NCI-H446 (cell line): ENCODE measurements at places on chromosomes 6 and 20.

DNA sequence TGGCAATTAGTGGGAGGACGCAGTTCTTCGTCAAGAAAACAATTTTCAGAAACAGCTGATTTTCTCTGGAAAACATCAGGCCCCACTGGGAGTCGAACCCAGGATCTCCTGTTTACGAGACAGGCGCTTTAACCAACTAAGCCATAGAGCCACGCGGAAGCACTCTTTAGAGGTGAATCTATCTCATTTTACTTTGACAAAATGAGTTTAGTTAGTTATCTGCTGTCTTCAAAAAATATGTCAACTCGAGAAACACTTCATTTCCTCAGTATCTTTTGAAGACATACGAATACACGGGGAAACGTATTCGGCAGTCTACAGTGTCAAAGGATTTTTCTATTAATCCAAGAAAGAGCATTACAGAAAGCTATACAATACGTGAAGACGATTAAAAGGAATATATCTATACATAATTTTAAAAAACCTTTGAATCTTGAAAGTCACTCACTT, 26.7 kb downstream of the GPX6 start:
- peak; percentile 70 for DNase-seq

- DNase-seq, result no peak
Measured at GRCh38 chr6:117448011-117448410, 22.3 kb upstream of the ROS1 start.

DNA sequence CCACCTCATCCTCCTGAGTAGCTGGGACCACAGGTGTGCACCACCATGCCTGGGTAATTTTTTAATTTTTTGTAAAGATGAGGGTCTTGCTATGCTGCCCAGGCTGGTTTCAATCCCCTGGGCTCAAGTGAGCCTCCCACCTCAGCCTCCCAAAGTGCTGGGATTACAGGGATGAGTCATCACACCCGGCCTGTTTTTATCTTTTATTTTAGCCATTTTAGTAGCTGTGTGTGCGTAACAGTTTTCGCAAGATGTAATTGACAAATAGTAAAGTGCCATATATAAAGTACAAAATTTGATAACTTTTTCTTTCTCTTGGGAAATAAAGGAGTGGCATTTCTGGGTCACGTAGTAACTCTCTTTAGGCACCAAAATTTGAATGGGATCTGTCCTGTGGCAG, 21.4 kb downstream of the SNAI1 start:
- no peak for DNase-seq

- peak; percentile 41 for DNase-seq
Measured at GRCh38 chr6:80003826-80004172, 650 bp upstream of the TTK start.

GRCh38 chr6:123118811-123119210, 122.8 kb downstream of the CLVS2 start:
- no peak for DNase-seq

DNA sequence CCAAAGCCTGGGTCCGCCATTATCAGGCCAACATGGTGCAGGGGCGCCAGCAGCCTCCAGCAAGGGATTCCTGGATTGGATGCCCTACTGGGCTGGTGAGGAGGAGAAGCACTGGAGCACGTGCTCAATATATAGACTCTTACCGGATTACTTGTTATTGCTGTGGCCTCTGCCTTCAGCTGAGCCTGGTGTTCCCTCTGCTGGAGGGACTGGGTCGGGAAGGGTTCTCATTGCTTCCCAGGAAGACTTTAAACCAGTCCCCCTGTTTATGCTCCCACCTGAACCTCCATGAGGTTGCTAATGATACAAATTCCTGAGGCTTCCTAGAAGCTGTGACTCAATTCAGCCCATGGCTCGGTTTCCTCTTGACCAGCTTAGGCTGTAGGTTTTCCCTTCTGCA, 186.7 kb upstream of the ARID1B start:
- DNase-seq, result no peak

GRCh38 chr6:6584310-6585002, 4.1 kb upstream of the LY86 start:
- DNase-seq, result no peak

GRCh38 chr6:41200296-41200900, 551 bp downstream of the TREML2 start:
- DNase-seq, result no peak

DNA sequence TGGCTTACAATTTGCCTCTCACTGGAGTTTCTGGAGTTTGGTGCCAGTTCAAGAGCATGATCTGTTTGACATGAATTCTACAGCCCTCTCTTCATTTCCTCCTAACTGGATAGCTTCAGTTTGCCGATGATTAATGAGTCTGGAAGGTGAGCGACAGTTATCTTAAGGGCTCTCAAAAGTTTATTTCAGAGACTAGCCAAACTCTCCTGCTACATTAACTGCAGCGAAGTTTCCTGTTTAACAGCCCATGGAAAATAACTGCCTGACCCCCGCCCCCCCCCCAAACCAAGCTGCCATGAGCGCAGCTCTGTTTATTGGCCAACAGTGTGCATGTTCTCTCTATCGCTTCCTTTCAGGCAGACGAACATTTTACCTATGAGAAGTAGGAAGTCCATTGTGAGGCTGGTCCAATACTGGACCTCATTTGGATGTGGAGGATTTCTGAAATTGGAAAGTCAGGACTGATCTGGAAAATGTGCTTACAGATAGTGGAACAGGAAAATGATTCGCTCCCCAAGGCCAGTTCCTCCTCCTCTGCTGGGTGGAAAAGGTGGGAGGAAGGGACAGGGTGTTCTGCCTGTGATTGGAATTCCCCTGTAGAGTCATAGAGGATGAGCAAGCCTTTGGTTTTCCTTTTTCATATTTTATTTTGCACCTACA, 522.2 kb upstream of the JAG1 start:
- DNase-seq, result no peak

DNA sequence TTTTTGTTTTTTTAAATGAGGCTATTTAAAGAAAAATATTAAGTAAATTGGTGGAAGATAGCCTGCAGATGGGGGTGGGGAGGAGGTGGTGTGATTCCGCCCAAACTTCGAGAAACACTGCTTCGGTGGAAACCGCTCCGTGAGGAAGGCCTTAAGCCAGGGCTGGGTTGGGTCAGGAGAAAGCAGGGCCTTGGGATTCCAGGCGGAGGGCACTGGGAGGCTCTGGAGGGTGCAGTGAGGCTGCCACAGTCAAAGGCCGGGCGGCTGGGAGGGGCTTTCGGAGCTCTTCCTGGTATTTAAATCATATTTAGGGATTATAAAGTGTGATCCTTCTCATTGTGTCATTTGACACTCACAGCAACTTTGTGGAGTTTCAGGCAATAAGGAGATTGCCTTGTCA, 22.2 kb upstream of the SCRT2 start:
- DNase-seq, result no peak

GRCh38 chr6:45714006-45714730, 301.5 kb downstream of the CLIC5 start:
- no peak for DNase-seq

- DNase-seq, result no peak
Measured at GRCh38 chr6:6700407-6701270, 112.1 kb downstream of the LY86 start.

DNA sequence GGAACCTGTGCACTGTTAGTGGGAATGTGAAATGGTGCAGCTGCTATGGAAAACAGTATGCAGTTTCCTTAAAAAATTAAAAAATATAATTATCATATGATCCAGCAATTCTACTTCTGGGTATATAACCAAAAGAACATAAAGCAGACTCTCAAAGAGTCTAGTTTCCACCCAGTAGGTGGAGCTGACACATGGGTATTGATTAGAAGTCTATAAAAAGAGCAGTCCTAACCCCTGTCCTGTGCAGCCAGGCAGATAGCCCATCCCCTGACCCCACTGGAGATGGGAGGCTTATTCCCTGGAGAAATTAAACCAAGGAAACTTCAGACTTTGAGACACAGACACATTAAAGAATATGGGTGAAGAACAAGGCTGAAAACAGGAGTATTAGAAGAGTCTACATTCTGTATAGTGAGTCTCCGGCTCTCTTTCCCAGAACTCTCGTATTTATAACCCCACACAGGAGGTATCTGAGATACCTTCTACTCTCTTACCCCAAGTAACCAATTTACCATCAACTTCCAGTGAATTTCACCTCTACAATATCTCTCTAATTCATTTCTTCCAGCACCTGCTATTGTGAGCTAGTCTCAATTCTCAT, 92.3 kb downstream of the SEL1L2 start:
- DNase-seq, result no peak

DNA sequence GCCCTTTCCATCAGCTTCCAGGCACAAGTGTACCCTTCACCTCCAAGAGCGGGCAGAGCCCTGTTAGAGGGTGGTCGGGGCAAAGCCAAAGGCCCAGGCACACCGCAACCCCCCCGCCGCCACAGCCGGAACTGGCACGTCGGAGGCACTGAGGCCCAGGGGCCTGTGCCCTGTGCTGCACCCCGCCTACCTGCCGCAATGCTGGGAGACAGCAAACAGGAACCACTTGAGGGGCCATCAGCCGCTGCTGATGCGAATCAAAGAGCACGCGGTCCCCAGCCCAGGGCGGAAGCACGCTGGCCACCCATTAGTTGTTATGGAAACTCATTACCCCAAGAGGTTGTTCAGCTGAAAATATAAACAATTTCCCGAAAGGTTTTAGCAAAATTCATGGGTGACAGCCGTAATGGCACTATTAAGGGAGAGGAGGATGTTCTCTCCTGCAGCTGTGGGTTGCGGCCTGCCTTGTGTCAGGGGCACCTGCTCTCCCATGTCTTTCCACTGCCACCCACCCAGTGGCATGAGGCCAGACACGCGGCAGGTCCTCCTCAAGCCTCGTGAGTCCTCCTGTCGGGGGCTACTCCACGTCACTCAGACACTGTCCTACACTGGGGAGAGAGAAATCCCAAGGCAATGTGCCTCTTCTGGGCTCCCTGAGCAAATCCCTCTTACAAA, 65.3 kb downstream of the EDN3 start:
- no peak for DNase-seq

- DNase-seq, result no peak
Measured at GRCh38 chr6:142947714-142948480, 2.9 kb upstream of the HIVEP2 start.

- no peak for DNase-seq
Measured at GRCh38 chr6:45801471-45802289, 214.0 kb downstream of the CLIC5 start.

DNA sequence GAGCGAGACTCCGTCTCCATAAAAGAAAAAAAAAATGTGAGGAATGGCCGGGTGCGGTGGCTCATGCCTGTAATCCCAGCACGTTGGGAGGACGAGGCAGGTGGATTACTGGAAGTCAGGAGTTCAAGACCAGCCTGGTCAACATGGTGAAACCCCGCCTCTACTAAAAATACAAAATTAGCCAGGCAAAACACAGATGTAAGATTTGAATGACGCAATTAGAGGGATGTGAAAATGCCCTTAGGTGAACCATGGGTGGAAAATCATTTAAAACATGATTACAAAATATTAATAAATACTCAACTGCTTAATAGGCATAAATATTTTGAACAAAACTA, 20.9 kb downstream of the COL9A3 start:
- no peak for DNase-seq

DNA sequence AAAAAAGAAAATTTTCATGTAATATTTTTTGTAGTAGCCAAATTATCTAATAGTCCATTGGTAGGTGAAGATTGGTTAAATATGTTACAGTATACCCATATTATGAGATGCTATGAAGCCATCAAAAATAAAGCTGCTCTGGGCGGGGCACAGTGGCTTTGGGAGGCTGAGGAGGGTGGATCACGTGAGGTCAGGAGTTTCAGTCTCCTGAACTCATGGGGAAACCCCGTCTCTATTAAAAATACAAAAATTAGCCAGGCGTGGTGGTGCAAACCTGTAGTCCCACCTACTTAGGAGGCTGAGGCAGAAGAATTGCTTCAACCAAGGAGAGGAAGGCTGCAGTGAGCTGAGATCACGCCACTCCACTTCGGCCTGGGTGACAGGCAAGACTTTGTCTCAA, 360.5 kb downstream of the KIF16B start:
- no peak for DNase-seq

- DNase-seq, result no peak
Measured at GRCh38 chr20:25271486-25272222, 23.8 kb downstream of the PYGB start.

DNA sequence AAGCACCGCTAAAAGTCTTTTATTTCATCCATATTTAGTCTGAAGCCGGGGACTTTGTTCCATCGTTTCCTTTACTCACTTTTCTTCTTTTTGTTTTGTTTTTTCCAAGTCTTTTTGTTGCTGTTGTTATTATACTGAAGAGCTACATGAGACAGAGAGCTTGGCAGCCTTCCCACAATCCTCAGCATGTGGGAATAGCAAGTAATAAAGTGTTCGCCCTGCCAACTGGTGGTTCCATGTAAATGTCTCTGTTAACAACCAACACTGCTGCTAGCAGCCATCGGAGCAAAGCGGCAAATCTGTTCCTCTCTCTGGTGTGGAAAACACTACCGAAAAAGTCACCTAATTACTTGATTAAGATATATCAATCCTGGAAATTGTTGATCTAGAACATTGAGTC, 437.8 kb upstream of the ID4 start:
- peak; percentile 87 for DNase-seq

DNA sequence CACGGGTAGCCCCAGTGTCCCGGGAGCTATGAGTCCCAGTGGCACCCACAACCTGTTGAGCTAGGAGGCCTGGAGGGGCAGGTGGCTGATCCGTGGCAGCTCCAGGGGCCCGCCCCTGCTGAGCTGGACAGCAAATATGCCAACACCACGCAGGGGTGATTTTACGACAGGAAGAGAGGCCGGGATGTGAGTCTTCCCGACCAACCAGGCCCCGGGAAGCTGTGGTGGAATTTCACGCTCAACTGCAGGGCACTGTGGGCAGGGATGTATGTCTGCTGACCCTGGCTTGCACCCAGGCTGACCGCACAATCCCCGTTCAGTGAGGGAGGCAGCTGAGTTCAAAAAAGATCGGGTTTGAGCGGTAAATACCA, 183.9 kb downstream of the ERMARD start:
- DNase-seq, result no peak

- no peak for DNase-seq
Measured at GRCh38 chr6:128513878-128514277, 6.5 kb downstream of the PTPRK start.

DNA sequence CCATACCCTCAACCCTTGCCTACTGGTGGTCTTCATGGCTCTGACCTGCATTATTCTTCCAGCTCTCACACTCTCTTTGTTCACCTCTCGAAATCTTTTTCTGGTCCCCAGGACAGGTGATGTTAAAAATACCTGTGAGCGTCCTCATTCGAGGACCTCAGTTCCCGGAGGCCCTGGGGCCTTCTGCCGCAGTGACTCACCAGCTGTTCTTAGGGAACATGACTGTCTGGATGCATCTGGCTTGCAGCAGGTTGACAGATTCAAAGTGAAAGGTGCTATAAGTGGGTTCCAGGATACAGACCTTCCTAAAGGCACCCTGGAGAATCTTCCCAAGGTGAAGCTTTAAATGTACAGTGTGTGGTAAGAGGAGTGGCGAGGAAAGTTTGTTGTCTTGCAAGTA, 210.4 kb upstream of the KCNG1 start:
- DNase-seq, result no peak
